ENCODE measurements at places on chromosomes 16 and 17. TPM values are rescaled to one million over a fixed set of nuclear protein-coding genes. Genes with fewer than 3 reads are reported as not detected.

DNA sequence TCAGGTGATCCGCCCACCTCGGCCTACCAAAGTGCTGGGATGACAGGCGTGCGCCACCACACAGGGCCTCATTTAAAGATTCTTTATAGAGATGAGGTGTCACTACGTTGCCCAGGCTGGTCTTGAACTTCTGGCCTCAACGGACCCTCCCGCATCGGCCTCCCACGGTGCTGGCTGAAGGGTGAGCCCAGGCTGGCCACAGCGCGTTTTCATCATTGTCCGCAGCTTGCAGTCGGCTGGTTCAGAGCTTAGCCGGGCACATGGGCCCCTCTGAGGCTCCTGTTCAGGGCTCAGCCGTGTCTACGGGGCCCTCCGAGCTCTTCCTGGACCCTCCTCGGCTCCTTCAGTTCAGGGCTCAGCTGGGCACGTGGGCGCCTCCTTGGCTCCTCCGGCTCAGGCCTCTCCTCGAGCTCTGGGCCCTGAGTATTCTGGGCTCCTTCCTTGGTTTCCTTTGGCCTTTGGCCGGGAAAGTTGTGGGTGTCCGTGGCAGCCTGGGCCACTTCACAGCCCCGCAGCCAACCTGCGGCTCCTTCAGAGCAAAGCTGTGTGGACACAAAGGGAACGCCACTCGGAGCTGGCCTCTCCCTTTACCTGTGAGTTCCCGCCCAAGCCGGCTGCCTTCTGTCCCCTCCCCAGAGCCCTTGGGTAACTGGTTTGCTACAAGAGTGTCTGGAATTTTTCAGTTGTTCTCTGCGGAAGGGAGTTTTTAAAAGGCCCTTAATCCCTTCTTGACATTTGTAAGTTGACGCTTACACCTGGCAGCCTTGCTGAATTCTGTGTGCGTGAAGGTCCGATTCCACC lies 1.2 kb upstream of the MSLN start:
- no peak for DNase-seq

DNA sequence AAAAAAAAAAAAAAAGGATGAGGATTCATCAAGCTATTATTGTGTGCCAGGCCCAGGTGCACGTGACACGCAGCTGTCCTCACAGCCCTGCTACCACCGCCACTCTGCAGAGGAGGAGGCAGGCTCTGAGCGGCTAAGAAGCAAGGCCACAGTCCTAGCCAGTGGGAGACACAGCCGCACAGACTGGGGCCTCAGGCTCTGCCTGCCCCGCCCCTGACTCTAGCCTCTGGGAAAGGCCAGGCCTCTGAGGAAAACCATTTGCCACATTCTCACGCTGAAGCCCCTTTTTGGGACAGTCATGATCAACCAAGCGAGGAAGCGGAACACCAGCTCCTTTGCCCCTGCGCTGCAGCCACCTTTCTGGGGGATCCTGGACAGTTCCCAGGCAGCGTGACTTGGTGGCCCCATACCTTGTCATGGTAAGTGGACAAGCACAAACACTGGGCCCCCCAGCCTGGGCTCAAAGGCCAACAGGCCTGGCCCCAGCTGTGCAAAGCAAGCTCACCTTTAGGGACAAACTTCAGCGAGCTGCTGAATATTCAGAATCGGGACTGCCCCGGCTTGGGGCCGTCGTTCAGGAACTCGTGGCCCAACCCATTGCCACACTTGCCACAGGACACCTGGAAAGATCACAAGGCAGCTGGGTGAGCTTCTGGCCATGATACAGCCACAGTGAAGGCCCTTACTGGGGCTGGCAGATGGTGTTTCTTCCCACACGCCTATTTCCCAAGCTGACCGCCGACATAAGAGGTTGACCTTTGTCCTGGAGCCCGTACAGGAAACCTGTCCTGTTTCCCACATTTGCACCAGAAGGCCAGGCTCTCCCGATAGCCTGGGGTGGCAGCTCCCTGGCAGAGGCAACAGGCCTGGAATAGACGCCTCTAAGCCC lies 2.5 kb downstream of the MSRB1 start:
- no peak for DNase-seq

DNA sequence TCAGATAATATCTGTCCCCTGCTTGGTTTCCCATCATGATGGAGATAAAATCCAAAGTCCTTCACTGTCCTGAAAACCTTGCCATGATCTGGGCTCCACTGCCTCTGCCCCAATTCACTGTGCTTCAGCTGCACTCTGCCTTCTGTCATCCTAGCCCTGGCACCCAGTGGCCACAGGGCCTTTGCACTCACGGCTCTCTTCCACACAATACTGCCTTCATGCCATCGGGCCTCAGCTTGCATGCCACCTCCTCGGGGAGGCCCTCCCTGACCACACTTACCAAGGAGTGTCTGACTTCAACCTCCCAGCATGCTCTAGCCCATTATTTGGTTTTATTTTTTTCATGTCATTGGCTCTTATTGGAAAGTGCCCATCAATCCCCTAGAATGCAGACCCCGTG lies 146.1 kb downstream of the C16orf78 start:
- DNase-seq, result no peak

- DNase-seq, result no peak
Observed at GRCh38 chr17:81840826-81841778, 6.3 kb upstream of the PPP1R27 start.

KRTAP2-3 gene
- not detected for total RNA-seq

DNAH2 gene
- not detected for total RNA-seq
